ENCODE measurements at places on chromosomes 2 and 18.
A peak's percentile ranks its signal among the peaks of the same experiment; 100 is the strongest.

DNA sequence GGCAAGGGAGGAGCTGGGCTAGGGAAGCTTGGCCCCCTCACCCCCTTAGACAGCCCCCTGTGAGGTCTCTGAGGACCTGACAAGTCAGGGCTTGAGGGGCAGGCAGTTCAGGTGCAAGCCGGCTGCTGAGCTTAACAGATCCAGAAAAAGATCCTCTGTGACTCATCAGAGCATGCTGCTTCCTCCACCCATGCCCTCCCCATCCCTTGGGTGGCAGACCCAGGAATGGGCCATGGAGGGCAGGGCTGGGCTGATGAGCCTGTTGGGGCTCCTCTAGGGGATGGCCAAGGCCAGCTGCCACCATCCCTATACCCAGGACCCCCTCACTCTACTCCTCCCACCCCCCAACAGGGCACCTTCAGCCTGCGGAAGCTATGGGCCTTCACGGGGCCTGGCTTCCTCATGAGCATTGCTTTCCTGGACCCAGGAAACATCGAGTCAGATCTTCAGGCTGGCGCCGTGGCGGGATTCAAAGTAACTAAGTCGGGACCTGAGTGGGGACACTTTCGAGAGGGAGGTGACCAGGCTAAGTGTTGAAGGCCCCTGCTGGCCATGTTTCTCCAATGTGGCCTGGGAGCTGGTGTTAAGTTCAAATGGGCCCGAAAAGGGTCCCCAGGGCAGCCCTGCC, 1.9 kb downstream of the SLC11A1 start:
- DNase-seq: no peak

DNA sequence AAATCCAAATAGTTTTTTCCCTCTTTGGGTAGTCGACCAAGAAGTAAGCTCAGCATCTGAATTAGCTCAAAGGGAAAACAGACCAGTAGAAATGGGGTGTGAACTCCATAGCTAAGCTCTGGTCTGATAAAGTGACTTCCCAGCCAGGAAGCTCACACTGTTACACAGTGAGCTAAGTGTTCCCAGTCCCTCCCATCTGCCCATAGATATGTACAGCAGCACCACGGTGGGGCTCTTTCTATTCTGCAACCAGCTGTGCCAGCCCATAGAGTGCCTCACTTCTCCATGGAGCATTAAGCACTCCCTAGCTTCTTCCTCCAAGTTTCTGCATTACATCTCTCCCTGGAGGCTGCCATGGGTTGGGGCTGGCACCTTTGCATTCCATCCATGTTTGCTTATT, 27.6 kb upstream of the NEMP2 start:
- DNase-seq: no peak

DNA sequence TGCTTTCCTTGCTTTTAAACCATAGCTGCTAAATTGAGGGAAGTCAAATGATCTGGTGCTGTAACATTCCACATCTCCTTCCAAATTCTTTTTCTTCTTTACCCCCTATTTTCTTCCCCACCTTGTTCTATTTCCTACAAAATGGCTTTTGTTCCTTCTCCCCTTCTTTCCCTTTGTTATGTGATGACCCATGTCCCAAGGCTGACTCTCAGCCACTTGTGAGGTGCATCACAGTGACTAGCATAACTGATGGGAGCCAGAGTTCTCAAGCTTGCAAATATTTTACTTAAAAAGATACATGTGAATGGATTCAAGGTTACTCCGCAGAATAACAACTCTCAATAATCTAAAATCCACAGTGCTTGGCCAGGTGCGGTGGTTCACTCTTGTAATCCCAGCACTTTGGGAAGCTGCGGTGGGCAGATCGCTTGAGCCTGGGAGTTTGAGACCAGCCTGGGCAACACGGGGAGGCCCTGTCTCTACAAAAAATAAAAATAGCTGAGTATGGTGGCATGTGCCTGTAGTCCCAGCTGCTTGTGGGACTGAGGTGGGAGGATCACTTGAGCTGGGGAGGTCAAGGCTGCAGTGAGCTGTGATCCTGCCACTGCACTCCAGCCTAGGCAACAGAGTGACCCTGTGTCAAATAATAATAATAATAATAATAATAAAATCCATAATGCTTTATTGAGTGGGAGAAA, 100.1 kb upstream of the CERS6 start:
- DNase-seq: no peak

DNA sequence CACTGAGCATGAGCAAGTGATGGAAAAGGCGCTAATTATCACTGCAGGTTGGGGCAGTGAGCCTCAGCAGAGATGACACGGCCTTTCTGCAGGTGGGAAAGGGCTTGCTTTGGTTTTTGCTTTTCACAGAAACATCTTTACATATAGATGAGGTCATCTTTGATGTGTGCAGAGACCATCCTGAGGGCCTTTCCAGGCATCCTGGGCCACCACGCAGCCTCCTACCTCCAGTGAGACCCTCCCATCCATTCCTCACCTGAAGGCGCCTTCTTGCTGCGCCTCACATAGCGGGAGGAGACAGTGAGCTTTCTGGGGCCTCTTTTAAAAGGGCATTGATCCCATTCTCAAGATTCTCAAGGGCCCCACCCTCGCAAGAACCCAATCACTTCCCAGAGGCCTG, 235.3 kb upstream of the RAB6C start:
- no peak for DNase-seq

GRCh38 chr2:141941210-141941714, 189.6 kb downstream of the LRP1B start:
- DNase-seq: no peak

DNA sequence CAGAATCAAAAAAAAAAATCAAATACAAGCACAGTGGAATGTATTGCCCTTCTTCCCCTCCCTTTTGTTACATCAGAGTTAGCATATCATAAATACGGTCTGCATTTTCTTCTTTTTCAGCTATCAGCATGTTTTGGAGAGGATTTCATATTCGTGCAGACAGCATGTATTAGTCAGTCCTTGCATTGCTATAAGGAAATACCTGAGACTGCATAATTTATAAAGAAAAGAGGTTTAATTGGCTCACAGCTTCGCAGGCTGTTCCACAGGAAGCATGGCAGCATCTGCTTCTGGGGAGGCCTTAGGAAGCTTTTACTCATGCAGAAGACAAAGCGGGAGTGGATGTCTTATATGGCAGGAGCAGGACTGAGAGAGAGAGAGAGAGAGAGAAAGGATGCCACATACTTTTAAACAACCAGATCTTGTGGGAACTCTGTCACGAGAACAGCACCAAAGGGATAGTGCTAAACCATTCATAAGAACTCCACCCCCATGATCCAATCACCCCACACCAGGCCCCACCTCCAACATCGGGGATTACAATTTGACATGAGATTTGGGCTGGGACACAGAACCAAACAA, 8.9 kb downstream of the IL1B start:
- DNase-seq: no peak

DNA sequence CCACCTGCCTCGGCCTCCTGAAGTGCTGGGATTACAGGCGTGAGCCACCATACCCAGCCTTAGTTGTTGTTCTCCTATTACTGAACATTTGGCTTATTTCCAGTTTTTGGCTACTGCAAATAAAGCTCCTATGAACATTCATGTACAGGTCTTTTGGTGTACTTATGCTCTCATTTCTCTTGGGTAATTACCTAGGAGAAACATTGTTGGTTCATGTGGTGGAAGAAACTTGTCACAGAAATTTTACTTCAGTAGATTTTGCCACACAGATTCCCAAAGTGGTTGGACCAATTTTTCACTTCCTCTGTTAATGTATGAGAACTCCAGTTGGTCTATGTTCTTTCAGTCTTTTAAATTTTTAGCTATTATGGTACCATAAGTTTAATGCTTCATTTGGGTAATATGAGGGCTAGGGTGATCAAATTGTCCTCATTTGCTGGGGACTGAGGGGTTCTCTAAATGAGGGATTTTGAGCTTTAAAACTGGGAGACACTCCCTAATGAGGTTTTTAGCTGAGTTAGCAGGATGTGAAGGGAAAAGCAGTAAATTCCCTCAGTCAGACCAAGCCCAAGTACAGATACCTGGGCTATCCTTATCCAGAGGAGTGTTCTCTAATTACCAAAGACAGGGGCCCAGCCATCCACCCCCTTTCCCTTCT, 33.9 kb downstream of the MTA3 start:
- DNase-seq: no peak

DNA sequence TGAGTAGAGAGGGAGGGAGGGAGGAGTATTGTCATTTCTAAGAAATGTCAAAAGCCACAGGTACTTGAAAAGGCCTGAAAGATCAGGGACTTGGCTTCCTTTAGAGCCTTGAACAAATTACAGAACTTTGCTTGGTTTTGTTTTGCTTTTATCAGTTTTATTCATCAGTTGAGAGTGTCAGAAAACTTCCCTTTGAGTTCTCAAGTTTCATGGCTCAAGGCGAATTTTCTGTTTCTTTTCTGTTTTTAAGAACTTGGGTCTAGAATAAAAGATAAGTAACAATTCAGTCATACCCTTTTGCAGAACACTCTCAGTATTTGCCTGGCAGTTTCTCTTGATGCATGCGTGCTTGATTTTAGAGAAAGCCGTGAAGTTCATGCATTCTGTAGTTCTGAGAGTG, 531.9 kb downstream of the PARD3B start:
- DNase-seq: no peak

GRCh38 chr2:73983322-73984202, 1.1 kb upstream of the TET3 start:
- peak; percentile 31 for DNase-seq

DNA sequence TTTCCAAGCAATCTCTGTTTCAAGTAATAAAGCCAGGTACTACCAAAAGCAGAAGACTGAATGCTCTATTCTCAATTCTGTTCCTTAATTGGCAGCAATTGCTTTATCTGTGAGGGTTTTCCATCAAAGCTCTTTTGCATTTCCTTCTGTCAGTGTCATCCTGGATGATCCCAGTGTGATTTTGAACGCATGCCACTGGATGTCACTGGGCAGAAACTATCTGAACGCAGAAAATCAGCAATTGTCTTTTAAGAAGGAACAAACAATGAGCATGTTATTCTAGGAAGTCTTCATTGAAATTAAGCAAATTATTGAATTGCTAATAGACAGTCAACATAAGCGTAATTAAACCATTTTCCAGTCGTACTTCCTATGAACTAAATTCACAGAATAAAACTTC, 259.0 kb upstream of the REG3G start:
- DNase-seq: no peak

DNA sequence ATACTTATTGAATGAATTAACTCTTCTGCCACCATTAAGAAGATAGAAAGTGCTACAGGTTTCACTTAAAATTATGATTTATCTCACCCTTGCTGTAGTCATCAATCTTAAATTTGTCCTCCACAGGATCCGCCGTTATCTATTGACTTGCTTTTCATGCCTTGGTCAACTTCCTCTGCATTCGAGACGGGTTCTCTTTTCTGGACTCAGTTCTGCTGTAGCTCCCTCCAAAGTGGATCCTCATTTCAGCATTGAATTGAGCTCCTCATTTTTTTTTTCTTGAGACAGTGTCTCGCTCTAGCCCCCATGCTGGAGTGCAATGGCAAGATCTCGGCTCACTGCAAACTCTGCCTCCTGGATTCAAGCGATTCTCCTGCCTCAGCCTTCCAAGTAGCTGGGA, 27.6 kb downstream of the INPP5D start:
- no peak for DNase-seq

DNA sequence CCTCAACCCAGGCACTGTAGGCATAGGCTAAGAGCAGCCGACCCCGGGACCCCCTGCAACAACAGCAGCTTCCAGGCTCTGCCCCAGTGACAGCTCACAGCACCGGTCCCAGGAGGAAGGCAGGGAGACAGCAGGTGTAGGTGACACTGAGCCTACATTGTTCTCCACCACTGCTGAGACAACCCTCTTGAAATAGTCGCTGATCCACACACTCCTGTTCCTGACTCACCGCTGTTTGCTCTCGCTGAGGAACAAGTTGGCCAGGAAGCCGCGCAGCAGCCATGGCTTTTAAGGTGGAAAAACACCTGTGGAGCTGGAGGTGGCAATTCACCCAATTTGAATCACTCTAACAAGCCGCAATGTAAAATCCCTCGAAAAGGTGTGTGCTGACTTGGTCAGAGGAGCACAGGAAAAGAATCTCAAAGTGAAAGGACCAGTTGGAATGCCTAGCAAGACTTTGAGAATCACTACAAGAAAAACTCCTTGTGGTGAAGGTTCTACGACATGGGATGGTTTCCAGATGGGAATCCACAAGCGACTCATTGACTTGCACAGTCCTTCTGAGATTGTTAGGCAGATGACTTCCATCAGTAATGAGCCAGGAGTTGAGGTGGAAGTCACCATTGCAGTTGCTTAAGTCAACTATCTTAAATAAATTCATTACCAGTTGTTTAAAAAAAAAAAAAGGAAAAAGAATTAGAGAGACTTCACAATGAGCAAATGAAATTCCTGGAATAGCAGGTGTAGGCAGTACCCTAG, 167.5 kb downstream of the ARL4C start:
- no peak for DNase-seq

GRCh38 chr2:198545411-198545810, 741.0 kb downstream of the PLCL1 start:
- DNase-seq: no peak

DNA sequence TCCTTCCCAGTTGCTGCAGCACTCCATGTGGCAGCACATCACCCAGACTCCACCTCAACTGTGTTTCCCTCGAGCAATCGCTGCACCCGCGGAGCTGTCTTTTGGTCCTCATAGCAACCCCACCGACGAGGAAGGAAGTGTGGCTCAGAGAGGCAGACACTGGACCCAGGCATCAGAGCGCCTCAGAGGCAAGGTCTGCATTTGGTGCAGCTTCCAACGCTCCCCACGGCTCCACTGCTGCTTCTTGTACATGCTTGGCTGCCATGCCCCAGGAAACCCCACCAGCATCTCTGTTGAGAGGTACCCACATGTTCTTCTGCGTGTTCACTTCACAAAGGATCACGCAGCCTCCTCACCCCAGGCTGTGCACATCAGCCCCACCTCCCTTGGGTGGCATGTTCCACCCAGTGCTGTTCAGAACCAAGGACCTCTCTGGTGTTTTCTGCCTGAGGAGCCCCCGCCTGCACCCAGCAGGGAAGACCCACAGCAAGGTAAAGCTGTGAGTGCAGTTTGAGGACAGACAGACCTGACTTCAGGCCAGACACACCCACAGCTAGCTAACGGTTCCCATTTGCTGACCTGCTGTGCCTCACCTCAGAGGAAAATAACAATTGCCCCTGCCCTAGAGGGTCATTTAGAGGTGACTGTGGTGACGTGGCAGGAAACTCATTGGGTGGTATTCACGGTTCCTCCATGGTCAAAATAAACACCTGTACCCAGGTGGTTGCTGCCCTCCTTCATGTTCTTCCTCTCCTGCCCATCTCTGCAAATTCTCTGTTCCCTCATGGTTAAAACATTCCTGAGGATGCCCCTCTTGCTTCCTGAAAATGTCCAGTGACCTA, 326.3 kb upstream of the MYT1L start:
- no peak for DNase-seq

DNA sequence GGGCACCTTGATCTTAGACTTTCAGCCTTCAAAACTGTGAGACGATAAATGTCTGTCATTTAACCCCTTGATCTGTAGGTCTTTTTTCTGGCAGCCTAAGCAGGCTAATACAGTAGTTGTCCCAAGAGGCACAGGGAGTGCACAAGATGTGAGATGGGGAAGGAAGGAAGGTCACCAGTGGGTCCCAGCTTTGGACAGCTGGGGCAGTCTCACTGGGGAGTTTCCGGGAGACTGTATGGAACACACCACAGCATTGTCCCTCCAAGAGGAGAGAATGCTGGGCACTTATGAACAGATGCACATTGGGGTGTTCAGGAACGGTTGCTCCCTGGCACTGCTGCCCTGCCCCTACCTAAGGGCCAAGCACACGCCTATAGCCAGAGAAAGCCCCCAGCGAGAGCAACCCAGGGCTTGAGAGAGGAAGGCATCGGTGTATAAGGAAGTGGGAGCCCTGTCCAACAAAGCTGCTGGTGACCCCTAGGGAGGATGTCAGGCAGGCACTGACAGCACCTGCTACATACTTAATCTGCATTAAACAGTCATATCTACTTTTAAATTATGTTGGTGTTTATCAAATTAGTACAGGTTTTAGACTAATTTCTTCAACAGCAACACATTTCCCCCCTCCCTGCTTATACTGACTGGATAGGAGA, 11.6 kb upstream of the NCK2 start:
- peak; percentile 72 for DNase-seq
